ENCODE measurements at places on chromosomes 1 and 21.

GRCh38 chr1:168687816-168688215, 41.2 kb downstream of the DPT start:
- no peak for DNase-seq

DNA sequence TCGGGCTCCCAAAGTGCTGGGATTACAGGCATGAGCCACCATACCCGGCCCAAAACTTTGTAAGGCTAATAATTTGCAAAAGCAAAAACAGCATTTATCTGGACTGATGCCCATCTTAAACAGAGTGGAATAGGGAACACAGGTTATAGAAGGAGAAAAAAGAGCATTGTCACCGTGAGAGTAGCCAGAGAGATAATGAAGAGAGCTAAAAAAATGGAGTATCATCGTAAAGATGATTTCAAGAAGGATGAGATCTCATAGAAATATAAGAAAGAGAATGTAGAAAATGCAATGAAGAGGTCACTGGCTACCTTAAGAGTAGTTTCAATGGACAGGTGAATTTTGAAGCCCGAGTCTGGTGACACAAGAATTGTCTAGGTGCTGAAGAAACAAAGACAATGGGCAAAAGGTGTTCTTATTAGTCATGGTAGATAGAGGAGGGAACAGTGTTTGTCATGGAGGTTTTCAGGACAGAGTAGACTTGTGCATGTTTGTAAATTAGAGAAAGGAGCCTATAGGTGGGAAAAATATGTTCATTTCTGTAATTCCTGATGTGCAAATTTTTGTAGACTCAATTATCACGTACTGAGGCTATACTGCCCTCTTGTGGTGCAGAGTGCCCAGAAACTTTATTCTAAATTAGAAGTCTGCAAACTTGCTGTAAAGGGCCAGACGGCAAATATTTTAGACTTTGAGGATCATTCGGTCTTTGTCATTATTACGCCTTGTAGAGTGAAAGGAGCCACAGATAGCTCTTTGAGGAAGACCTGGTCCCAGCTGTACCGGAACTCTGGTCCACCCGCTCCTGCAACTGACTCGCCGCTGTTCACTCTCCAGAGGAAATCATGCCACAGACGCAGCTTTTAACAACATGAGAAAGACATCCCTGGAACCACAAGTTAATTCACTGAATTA, 8.1 kb upstream of the TMEM183A start:
- peak; percentile 62 for DNase-seq

GRCh38 chr1:201282216-201282615, 1.1 kb upstream of the PKP1 start:
- no peak for DNase-seq

- DNase-seq, result no peak
These were observed 13.3 kb downstream of the TESK2 start for GRCh38 chr1:45477646-45478045.

DNA sequence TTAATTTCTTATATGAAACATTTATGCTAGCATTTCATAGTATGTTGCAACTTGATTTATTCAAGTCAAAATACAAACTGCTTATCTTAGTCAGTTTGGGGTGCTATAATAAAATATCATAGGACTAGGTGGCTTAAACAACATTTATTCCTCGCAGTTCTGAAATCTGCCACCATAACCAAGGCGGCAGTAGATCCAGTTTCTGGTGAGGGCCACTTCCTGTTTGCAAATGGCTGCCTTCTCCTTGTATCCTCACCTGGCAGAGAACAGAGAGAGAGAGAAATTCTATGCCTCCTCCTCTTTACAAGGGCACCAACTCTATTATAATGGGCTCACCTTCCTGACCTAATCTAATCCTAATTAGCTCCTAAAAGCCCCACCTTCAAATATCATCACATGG, 76.1 kb upstream of the RGS2 start:
- no peak for DNase-seq

DNA sequence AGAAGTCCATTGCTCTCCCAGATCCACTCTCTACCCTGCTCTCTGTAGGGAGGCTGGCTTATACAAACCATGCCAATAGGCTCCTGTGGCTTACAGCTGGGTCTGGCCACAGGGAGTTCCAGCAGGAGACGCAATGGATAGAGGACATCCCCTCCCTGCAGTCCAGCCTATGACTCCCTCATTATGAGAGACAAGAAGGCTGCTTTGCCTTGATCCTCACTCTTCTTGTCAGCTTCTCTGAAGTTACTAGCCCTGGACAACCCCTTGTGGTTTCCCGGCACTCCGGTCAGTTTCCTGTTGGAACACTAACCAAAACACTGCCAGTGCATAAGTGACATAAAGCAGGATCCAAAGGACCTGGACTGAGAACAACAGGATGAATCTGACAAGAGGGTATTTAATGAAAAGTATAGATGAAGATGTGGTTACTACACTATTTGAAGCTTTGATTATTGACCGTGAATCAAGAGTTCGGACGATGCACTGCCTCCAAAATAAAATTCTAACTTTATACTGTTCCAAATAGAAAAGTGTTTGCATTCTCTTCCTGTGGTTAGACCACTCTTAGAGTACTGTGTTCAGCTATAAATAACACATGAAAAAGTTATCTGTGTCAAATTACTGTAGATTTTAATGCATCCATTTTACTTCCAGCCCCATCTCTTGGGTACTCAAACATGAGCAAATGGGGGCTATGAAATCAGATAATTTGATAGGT, 32.7 kb upstream of the ZNF326 start:
- no peak for DNase-seq

GRCh38 chr1:205224736-205225135, 3.0 kb upstream of the TMCC2 start:
- no peak for DNase-seq

DNA sequence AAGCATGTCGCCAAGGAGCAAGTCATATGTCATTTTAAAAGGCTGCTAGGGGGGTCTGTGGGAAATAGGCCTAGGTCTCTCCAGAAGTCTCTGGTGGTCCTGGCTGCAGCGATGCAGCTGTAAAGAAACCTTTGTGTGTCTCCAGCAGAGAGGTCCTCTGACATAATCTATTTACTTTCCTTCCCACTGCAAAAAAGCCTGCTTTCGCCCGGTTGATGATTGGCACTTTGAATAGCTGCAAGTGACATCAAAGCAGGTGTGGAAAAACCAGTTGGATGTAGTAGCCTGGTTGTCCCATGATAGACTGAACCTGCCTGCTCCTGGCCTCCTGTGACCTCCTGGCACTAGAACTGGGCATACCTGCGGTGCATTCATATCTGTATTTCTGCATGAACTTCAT, 13.8 kb downstream of the RASSF5 start:
- no peak for DNase-seq

DNA sequence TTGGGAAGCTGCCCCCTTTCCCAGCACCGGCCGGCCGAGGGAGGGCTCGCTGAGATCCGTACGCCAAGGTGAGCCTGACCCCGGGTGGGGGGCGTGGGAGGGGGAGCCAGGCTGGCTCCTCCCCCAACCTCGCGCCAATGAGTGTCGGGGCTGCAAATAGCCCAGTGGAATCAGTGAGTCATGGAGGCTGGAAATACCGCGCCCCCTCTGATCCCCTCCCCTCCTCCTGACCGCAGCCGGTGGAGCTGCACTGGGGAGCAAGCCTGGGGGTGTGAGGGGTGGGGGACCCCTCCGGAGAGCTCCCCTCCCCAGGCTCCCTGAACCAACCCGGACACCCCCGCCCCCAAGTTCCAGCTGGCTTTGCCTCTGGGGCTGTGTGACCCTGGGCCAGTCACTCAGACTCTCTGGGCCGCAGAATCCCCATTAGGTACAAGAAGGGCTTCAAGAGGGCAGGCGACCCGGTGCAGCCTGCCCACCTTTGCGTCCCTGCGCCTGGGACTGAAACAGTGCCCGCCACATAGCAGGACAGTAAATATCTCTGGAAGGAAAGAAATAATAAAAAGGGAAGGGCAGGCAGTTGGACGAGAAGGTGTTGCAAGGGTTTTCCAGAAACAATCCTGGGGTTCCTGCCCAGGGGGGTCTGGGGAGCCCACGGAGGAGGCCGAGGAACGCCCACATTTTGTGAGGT, 4.5 kb downstream of the HSPB7 start:
- peak; percentile 79 for DNase-seq

DNA sequence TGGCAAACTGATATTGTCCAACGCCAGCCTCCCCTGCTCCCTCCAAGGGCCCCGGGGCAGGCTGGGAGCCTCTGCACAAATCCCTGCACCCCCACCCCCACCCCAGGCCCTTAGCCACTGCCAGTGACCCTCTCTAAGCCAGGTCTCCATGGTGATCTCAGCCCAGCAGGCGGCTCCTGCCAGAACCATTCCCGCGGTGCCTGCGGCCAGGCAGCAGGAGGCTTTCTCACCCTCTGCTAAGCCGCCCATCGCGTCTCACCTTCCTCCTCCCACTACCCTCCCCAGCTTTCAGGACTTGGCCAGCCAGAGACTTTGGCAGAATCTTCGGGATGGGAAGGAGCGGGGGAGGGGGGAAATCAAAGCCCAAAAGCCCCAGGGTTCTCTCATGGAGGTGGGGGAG, 46.8 kb upstream of the WASF2 start:
- peak; percentile 79 for DNase-seq

- no peak for DNase-seq
These were observed 16.2 kb downstream of the GIPC2 start for GRCh38 chr1:78061825-78062523.

GRCh38 chr1:98860329-98860728, 144.3 kb downstream of the PLPPR5 start:
- DNase-seq, result no peak

DNA sequence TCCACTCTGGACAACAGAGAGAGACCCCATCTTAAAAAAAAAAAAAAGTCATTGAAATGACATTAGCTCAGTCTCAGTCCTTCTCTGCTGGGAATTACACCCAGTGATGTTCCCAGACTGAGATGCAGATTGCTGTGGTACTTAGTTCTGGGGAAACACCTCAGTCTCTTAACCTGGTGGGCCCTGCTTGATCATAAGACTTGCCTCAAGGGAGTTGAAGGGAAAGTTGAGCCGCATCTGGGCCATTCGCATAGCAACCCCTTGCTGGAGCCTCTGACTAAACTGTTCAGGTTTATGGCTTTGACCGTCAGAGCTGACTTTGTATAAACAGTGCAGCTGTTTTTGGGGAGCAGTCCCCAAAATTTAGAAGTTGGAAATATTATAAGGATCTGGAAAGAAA, 13.4 kb downstream of the FCRL4 start:
- no peak for DNase-seq

DNA sequence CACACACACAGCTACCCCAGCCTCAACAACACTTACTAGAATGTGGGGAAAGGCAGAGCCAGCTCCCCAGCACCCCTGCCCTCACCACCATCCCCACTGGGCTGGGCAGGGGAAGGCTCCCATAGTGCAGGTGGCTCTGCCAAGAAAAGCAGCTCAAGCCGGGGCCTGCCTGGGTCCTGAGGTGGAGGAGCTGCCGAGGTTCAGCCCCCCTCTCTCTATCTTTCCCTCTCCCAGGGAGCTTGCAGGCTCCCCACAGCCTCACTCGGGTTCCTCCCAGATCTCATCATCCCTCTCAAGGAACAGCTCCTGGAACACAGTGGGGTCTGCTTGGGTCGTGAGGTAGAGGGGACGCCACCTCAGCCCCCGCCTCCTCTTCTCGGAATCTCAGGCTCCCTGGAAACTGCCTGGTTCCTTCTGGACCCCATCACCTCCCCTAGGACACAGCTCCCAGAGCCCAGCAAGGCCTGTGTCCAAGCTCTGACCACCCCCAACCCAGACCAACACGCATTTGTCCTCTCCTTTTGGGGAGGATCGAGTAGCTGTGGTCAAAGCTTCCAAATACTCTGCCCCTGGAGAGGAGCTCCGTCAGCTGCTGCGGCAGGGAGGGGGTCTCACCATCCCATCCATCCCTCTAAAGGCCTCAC, 704 bp downstream of the S100A16 start:
- DNase-seq, result peak; percentile 51

DNA sequence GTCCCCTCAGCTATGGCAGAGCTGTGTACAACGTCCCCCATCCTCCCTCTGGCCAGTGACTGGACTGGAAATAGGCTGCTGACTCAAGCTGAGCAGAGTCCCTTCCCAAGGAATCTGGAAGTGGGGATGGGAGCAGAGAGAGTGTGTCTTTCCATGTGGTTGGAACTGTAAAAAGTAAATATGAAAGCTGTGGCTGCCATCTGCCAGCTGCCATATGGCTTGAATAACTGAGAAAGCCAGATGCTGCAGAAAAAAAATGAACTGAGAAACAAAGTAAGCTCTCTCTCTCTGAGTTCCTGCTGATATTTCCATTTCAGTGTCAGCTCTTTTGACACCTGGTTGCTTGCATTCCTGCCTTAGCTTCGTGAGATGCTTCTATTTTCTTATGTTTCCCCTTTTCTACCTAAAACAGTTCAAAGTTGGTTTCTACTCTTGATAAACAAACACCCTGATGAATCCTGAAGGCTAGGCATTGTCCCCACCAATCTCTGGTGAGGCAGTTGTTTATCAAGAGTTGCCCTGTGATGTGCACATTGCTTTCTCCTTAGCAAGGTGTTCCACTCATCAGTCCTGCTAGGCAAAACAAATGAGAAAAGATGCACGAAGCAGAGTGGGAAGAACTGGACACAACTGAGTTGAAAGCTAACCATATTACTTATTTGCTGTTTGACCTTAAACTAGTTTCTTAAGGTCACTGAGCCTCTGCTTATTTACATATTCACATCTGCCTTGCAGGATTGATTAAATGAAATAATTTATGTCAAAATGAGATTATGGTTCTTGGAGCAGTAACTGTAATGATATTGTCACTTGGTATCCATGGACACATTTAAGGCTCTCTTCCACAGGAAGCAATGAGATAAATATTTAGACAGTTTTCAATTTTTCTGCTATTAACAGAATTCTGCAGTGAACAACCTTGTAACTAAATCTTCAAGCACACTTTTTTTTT, 16.6 kb upstream of the DR1 start:
- DNase-seq, result no peak

DNA sequence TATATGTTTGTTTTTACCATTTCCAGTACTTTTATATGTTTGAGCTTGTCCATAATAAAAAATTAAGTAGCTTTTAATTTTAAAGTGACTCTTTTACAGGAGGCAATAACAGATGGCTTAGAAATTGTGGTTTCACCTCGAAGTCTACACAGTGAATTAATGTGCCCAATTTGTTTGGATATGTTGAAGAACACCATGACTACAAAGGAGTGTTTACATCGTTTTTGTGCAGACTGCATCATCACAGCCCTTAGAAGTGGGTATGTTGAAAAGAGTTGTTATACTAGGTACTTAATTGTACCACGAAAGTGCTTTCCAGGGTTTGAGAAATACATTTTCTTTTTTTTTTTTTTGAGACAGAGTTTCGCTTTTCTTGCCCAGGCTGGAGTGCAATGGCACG, 46.1 kb downstream of the RNF2 start:
- DNase-seq, result no peak

- peak; percentile 44 for DNase-seq
These were observed 31.7 kb upstream of the AGO1 start for GRCh38 chr1:35851132-35851869.

GRCh38 chr1:47351305-47351704, 17.7 kb downstream of the CMPK1 start:
- no peak for DNase-seq

GRCh38 chr21:25689226-25689625, 45.5 kb downstream of the ATP5PF start:
- no peak for DNase-seq

Measured in right forelimb (tissue), 1 donor.